ENCODE measurements at places on chromosomes 7 and 10. TPM values are rescaled to one million over a fixed set of nuclear protein-coding genes. Genes with fewer than 3 reads are reported as not detected.

DNA sequence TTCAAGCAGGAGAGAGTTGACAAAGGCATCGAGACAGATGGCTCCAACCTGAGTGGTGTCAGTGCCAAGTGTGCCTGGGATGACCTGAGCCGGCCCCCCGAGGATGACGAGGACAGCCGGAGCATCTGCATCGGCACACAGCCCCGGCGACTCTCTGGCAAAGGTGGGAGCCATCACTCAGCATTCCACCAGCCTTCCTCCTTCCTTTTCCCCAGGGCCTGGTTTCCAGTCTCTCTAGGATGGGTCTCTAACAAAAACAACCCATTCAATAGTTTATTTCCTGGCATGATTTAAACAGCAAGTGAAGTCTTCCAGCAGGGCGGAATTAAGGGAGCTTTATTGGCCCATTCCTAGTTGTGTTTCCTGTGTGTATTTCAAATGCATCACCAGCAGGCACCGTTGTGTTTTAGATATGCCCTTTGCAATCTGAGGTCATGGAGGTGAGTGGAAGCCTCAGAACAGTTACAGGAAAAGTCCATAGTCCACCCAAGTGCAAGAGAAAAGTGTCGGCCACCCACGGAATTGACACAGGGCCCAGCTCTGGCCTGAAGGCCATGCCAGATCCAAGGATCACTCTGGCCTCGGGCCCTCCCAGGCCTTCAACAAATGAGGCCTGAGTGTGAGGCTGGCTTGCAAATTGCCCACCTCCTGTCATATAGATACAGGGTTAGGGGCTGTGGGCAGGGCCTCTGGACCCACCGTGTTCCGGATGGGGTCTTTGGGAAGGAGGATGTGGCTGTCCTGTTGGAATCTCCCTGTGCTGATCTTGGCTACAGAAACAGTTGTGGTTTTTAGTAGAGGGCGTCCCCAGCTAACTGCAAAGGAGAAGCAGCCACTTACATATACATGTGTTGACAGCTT is 46.9 kb upstream of the TRIM8 start:
- DNase-seq, result no peak

DNA sequence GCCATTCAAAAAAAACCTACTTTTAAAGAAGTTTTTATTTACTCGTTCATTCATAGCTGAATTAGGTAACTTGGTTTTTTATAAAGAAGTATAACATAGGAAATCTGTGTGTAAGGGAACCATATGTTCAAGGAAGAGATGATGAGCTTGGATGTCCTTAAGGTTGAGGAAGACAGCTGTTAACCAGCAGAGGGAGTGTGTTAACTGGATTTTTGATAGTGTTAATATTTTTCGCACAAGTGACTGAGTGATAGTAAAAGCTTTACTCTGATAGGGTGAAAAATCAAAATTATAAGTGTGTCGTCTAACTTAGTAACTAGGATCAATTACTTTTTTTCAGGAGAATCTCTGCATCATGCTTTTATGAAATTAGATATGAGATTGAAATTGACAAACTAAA is 134.7 kb downstream of the ARL5B start:
- no peak for DNase-seq

Gene CALHM2
- total RNA-seq, result 119 TPM

GRCh38 chr7:30996883-30997282 is 33.1 kb downstream of the GHRHR start:
- DNase-seq, result no peak

DNA sequence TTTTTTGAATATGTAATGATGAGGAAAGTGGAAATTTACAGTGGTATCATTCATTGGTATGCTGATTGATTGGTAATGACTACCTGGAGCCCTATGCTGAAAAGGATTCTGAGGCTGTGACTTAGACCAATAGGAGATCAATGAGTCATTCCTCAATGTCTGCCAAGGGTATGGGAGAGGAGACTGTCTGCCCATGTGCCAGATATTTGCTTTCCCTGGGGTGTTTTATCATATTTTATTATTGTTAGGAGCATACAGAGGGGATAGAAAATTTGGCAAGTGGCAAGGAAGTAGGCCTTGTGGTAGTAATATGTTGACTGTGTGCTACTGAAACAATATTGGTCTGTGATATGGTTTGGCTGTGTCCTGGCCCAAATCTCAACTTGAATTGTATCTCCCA is 54.8 kb downstream of the ASAH2B start:
- no peak for DNase-seq

GRCh38 chr10:79487296-79488194 is 24.8 kb upstream of the EIF5AL1 start:
- peak; percentile 30 for DNase-seq

- DNase-seq, result no peak
Observed at GRCh38 chr10:120460776-120461175, 3.7 kb downstream of the PLPP4 start.

GRCh38 chr10:89242840-89243568 is 8.6 kb downstream of the LIPA start:
- DNase-seq, result no peak

GRCh38 chr10:7471720-7472367 is 61.0 kb upstream of the SFMBT2 start:
- DNase-seq, result no peak

DNA sequence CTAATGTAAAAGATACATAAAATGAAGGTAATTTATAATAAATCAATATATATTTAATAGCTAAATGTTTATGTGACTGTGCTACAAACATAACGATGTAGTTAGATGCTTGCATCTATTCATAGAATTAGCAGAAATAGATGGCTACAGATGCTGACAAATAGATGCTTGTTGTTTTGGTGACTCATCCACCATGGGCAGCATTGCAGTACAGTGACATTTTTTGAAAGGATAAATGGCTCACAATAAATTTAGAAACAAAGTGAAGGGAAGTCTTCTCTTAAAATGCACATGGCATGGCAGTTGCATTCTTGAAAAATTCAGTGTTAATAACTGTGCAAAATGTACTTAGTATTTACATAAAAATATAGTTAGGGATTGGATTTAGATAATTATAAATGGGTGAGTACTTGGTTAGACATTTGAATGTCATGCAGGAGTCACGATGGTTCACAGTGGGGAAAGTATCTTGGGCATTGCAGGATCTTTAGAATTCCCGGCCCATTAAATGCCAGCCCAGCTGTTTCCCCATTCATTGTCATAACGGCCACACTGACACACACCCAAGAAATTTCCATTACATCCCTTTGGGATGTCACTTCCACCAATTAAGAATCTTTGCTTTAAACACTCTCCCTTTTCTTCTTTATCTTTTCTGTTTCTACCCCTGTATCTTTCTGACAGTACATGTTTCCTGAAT is 564.1 kb downstream of the ATRNL1 start:
- DNase-seq, result no peak

DNA sequence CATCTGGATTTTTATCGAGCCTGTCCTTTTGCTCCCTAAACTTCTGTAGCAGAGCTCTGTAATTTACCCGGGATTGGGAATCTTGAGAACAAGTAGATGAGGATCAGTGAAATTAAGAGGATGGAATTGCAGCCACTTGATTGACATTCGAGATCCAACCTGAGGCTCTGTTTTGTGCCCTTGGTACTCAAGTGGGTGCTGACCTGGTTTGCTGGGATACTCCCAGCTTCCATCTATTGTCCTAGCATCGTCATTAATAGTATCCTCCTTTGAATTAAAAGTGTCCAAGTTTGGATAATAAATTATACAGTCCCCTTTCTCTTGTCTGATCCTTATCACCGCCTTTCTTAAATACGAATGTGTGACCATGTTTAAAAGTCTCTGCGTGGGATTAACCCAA is 17.1 kb downstream of the CELF2 start:
- no peak for DNase-seq

Gene PPP1R9A
- 28.9 TPM for total RNA-seq

- no peak for DNase-seq
Observed at GRCh38 chr10:30762620-30763019, 133.1 kb upstream of the LYZL2 start.

All from tibial nerve (tissue), 4 donors.